Pons (tissue), 1 donor: ENCODE measurements at places on chromosomes 16 and 17.
A peak's percentile ranks its signal among the peaks of the same experiment; 100 is the strongest.

- DNase-seq: peak; percentile 7
These were observed 30.4 kb downstream of the ATP2C2 start for GRCh38 chr16:84398701-84399100.

- DNase-seq: no peak
These were observed 5.6 kb downstream of the RARA start for GRCh38 chr17:40314584-40314956.

- DNase-seq: no peak
These were observed 6.1 kb upstream of the HLF start for GRCh38 chr17:55258578-55259135.

- no peak for DNase-seq
These were observed 3.9 kb downstream of the TIMM22 start for GRCh38 chr17:1000597-1001461.

GRCh38 chr16:75837264-75837663 is 111.0 kb upstream of the CPHXL start:
- no peak for DNase-seq

GRCh38 chr16:88070341-88070740 is 119.1 kb downstream of the BANP start:
- DNase-seq: no peak

GRCh38 chr17:36188891-36189306 is 7.7 kb downstream of the CCL3L1 start:
- DNase-seq: peak; percentile 82

DNA sequence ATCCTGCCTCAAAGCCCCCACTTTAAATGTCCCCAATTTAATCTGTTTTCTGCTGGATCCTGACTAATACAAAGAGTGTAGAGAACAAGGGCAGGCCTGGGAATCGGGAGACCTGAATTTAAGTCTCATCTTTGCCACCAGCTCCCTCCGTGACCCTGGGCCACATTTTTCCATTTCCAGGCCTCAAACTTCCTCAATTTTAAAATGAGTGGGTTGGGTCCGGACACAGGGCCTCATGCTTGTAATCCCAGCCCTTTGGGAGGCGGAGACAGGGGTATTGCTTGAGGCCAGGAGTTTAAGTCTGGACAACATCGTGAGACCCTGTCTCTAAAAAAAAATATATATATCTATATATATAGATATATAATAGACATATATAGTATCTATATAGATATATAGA is 61.4 kb downstream of the SRL start:
- no peak for DNase-seq

GRCh38 chr17:60356940-60357339 is 35.0 kb downstream of the USP32 start:
- no peak for DNase-seq

- no peak for DNase-seq
These were observed 3.3 kb upstream of the HEXIM1 start for GRCh38 chr17:45145035-45145389.
